ENCODE measurements at places on chromosomes 11 and 22.

- no peak for DNase-seq
Observed at GRCh38 chr22:30185129-30185528, 61.4 kb downstream of the LIF start.

GRCh38 chr11:61575886-61576861, 4.7 kb downstream of the SYT7 start:
- DNase-seq, result no peak

GRCh38 chr11:4181782-4182721, 87.5 kb downstream of the RRM1 start:
- DNase-seq, result peak; percentile 15

- no peak for DNase-seq
Observed at GRCh38 chr11:17012712-17013547, 1.3 kb downstream of the PLEKHA7 start.

GRCh38 chr22:25014896-25015755, 62.6 kb downstream of the KIAA1671 start:
- no peak for DNase-seq

DNA sequence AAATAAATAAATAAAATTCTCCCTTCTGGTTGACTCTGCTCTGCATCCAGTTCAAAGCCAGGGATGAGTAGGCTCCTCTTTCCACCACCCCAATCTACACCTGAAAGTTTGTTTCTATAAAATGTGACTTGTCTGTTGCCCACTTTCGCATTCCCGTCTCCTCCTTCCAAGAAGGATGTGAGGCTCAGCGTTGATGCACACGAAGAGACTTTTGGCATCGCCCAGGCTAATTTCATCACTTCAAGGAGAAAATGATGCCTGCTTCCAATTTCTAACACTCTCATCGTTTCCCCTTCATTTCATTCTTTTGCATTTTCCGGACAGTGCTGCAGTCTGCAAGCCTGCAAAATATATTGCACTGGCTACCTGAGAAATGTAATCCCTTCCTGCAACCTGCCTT, 3.9 kb downstream of the MPPED1 start:
- no peak for DNase-seq

DNA sequence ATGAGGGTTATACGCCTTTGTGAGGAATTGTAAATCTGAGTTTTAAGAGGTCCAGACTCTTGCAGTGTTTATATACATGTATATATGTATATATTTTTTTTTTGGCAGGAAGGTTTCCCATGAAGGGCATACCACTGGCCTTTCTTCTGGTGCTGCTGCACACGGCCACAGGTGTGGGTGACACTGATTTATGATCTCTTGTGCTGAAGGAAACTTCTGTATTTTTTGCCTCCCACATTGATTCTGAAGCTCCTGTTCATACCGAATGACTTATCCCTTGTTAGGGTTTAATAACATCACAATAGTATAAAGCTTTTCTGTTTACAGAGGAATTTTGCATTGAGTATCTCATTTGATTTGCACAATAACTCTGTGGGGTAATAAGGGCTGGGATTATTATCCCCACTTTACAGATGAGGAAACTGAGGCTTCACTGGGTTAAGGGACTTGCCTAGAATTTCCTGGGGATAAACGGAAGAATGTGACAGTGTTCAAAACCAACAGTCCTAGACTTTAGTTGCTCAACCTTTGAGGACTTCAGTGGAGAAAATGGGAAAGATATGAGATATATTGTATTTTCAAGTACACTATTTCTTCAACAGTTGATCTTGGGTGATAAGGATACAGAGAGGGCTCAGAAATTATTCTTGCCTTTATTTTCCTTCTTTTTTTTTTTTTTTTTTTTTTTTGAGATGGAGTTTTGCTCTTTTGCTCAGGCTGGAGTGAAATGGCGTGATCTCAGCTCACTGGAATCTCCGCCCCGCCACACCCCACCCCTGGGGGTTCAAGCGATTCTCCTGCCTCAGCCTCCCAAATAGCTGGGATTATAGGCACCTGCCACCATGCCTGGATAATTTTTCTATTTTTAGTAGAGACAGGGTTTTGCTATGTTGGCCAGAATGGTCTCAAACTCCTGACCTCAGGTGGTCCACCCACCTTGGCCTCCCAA, 70.1 kb downstream of the MICAL2 start:
- no peak for DNase-seq

DNA sequence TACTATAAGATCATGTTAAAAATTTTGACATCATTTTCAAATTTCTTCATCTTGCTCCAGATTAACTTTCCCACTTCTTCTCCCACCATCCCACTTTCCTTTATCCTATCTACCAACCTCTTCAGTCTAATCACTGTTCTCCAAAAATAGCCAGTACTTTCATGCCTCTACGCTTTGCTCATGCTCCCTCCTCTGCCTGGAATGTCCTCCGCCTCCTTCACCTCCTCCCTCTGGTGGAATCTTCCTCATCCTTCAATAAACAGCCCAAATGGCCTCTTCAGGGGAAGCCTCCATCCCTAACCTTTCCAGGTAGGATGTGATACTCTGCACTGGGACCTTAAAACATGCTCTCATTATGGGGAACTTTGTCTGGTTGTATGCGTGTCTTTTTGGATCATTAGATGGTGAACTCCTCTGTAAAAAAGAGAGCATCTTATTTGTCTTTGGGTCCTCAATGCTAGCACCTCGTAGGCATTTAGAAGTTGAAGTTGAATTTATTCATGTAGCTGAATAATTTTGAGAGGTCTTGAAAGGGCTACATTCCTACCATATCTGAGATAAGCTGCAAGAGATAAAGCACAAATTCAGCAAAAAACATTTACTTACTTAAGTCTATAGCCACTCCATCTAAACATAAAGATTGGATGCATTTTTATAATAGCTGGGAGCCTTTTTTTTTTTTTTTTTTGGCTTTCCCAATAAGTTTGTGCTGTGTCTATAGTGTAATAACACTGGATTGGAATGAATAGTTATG, 8.0 kb upstream of the CSRP3 start:
- no peak for DNase-seq

- DNase-seq, result no peak
Observed at GRCh38 chr11:115885535-115886421, 381.6 kb upstream of the CADM1 start.

- DNase-seq, result no peak
Observed at GRCh38 chr22:44622147-44622427, 79.9 kb upstream of the PRR5 start.
